ENCODE measurements at places on chromosomes 1 and 21.

DNA sequence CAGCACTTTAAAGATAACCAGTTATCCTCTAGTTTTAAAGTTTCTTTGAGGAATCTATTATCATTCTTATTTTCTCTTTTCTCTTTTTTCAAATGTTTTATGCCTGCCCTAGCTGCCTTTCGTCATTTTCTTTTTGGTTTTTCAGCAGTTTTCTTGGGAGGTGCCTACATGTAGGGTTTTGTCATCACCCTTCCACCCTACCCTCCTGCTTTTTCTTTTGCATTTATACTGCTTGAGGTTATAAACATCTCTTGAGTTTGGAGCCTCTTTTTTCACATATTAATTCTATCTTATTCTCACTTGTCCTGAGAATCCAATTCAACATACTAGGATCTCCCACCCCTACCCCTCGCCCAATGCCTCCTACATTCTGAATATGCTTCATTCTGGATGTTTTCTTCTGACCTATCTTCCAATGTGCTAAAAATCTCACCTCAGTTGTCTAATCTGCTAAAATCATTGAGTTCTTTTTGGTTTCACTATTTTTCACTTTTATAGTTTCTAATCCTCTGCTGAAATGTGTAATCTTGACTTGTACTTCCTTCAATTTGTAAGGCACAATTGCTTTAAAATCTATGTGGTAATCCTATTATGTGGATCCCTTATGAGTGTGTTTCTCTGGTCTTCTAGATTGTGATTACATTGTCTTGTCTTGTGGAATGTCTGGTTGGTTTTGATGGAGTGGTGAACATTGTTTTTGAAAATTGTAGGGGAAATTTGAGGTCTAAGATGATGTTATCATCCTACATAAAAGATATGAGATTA lies 38.7 kb downstream of the MIA3 start:
- DNase-seq = no peak

DNA sequence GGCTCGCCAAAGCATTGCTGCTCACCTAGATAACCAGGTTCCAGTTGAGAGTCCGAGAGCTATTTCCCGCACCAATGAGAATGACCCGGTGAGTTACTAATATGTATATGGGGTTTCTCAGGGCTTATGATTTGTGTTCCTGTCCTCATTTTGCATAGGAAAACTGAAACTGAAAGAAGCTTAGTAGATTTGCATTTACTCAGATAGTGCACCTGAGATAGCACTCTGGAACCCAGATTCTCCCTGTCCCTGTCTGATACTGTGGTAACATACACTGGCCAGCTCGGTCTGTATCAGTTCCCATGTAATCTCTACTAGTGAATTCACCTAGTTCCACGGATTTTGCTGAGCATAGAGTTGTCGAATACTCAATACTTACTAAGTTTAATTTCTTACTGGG lies 28.1 kb downstream of the DAP3 start:
- DNase-seq = peak; percentile 47

DNA sequence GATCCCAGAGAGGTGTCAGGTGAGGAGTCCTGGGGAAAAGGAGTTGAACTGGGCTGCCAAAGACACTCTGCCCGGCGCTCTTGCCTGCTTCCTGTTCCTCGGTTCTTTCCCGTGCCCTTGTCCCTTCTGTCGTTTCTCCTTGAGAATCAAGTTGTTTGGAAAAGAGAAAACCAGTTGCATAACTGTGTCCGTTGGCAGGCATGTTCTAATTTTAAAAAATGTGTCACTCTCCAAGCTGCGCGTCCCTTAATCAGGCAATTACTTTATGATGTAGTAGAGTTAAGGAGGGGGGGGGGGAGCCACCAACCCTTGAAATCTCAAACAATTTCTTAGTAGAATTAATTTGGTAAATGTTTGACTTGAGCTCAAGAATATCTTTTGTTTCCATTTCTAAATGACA lies 105.9 kb upstream of the IGSF21 start:
- no peak for DNase-seq

DNA sequence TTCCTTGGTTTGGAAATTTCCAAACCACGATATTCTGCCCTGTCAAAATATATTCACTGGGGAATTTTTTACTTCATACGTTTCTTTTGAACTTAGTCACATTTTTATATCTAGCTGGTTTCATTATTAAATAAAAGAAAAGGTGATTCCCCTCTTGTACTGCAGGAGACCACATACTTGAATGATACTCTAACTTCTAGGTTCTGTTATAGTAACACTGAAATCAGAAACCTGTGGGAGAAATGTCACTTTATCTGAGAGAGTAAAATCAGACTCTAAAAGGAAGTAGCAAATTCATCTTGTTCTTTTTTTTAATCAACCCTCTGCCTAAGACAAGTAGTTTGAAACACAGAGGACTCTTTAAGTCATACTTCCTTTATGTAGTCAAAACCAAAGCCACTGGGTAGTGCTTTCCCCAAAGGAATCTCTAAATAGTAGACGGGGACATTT lies 34.4 kb downstream of the MRPL39 start:
- no peak for DNase-seq

DNA sequence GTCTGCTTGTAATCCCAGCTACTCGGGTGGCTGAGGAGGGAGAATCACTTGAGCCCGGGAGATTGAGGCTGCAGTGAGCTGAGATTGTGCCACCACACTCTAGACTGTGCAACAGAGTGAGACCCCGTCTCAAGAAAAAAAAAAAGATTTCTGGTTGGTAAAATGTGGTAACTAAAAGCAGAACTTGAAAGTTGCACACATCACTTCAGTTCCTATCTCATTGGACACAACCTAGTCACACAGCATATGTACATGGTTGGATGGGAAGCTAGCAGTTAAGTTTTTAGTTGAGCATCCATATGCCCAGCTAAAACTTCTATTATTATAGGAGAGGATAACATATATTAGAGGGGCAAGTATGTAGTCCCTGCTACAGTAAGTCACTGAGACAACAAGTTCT lies 22.1 kb downstream of the BCAS2 start:
- no peak for DNase-seq

DNA sequence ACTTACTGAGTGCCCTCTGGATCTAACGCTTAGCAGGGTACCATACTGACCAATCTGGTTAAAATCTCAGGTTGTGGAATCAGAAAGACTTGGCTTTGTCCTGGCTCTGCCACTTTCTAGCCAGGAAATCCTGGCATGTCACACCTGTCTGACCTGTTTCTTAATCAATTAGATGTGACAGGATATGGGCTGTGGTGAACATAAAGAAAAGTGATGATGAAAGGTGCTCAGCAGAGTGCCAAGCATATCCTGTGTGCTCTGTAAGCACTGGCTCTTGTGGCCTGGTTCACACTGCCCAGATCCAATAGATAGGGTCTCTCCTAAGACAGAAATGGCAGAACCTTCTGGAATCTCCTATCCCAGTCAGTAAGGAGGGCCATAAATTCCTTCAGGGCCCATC lies 53.9 kb downstream of the PHC2 start:
- no peak for DNase-seq

DNA sequence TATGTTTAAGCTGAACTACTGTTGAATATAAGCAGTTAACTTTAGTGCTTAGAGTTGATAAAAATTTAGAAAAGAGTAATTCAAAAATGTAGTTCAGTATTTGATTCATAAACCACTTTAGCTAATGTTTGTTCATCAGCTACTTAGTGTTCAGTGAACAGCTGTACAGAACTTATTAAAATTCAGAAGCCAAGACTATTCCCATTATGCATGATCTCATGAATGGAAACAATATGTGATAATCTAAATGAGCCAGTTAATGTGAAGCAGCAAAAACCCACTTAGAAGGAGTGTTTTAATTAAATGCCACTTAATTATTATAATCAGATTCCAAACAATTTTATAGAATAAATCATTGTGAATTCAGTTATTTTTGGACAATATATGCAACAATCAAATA lies 92.9 kb upstream of the NEGR1 start:
- no peak for DNase-seq

DNA sequence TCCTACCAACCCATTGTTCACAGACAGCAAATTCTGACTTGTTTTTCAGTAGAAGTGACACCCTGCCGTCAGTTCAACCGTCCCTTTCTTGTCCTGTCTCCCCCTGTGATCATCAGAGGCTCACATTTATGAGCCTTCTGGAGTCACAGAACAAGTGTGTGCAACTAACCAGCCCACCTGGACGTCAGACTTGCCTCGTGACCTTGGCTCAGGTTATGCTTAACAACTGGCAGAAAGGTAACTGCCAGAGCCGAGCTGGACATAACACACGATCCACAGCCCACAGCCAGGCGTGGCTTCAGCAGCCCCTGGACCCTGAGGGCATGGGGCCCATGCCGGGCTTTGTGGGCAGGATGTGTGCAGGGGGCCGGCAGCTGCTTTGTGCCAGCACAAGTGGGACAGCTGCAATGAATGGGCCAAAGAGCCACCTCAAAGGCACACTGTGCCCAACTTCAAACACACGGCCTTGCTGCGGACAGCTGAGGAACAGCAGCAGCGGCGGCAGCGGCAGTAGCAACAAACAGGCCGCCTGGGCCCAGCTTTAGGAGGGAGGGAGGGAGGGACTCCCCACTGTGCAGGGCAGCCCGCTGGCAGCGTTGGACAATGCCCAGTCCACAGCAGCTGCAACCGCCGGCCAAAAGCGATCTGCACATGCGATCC lies 103.9 kb downstream of the ZBTB18 start:
- no peak for DNase-seq

GRCh38 chr1:200409203-200409760 lies 554 bp downstream of the ZNF281 start:
- DNase-seq = no peak

GRCh38 chr1:164771619-164772361 lies 212.8 kb downstream of the PBX1 start:
- DNase-seq = no peak

GRCh38 chr1:13817906-13818305 lies 117.9 kb downstream of the PRDM2 start:
- DNase-seq = no peak

GRCh38 chr1:234875953-234876855 lies 252.4 kb downstream of the TOMM20 start:
- DNase-seq = no peak

DNA sequence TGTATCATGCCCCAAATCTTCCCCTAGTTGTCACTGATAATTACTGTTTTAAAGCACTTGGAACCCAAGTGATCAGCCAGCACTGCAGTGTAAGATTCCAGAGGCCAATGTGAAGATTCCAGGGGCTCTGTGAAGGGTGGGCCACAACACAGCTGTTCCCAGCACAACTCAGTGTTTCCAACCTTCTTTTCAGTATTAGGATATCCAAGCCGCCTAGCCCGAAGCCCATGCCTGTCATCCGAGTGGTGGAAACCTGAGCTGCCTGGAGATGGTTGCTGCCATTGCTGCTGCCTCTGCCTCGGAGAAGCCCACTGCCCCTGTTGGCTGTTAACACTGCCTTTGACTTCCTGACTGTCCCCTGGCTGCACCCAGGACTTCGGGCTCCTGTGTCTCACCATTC lies 30.4 kb upstream of the SNX27 start:
- DNase-seq = no peak

DNA sequence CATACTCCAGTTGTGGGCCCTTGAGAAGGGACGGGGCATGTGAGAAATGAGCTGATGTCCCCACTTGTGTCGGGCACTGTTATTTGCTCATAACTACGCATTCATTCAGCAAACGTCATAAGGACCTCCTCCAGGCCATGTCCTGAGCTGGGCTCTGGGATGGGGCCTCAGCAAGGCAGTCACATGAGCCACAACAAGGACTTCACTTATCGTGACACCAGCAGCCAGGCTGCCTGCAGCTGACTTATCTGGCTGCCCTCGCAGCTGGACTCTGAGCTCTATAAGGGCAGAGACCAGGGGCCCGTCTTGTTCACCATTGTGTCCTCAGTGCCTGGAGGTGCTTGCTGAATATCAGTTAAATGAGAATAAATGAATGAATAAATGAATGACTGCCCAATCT lies 37.5 kb upstream of the GRIK3 start:
- DNase-seq = no peak

DNA sequence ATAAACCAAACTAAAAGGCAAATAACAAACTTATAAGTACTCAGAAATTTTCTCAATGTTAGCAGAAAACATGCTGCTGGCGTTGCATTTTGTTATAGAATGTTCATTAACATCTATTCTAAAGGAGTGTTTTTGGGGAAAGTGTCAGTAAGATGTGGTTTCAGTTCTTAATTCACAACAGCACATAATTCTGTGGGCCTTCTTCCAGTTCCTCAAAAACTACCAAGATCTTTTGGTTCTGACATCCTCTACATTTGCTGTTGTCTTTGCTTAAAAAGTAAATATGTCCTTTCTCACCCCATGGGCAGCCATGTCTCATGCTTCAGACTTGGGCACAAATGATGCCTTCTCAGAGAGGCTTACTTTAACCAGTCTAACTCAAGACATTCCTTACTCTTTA lies 152.5 kb downstream of the CDC7 start:
- DNase-seq = no peak

- no peak for DNase-seq
Observed at GRCh38 chr21:38669186-38669585, 136.5 kb upstream of the ETS2 start.

All from GM19239 (cell line).